Stimulated activated CD8-positive, alpha-beta memory T cell treated with anti-CD3 and anti-CD28 coated beads, Interleukin-4, amount 100 ng/mL, for 1 hour (primary cell): ENCODE measurements at places on chromosomes 5 and 9.

- no peak for DNase-seq
These were observed 33.8 kb downstream of the SVEP1 start for GRCh38 chr9:110545705-110546104.

DNA sequence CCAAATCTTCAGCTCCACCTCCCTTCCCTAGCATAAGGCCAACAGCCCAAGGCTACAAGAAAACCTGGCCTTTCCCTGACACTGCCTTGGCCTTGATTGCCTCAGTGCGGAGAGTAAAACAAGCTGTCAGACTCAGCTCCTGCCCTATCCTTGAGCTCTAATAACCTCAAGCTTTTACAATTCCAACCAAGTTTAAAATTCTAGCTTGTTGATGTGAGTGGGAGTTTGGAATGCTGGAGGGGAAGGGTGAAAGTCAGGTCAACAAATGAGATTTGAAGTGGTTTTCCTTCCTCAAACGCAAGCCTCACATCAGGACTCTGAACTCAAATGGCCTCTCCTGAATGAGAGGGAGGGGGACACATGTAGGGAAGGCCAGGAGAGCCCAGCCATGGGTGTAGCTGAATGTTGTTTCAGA is 197.0 kb upstream of the VLDLR start:
- DNase-seq: no peak

- no peak for DNase-seq
These were observed 126.1 kb downstream of the GAS1 start for GRCh38 chr9:86821006-86821845.

GRCh38 chr5:72138943-72139521 is 31.8 kb downstream of the MAP1B start:
- DNase-seq: no peak

GRCh38 chr9:117247266-117247665 is 167.6 kb downstream of the ASTN2 start:
- DNase-seq: no peak

DNA sequence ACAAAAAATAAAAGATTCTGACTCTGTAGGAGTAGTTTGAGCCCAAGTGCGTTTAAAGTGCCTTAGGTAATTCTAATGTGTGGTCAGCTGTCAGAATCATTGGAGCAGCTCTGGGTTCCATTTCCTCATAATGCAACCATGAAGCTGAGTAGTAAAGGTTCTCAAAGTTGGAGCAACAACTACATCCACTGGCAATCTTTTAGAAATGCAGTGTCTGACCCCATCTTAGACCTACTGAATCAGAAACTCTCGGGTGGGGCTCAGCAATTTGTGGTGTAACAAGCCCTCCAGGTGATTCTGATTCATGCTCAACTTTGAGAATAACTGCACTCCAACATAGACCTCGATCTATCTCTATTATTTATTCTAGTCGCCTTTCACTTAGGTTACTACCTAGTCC is 7.6 kb upstream of the ALDH1A1 start:
- no peak for DNase-seq

DNA sequence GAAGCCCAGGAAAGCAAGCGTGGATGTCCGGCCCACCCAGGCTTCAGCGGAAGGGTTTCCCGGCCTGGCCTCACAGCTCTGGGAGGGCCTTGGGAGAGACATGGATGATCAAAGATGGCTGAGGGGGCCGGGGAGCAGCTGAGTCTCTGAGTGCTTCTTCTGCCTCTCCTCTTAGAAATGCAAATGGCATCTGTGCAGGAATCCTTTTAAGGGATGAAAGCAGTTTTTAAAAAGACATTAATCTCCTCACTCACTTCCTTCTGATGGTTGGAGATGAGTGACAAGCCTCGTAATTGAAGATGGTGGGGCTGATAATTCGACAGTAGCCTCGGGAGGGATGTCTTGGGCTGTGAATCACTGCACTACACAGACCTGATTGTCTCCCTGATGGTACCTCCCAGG is 24.3 kb upstream of the PITX1 start:
- no peak for DNase-seq

DNA sequence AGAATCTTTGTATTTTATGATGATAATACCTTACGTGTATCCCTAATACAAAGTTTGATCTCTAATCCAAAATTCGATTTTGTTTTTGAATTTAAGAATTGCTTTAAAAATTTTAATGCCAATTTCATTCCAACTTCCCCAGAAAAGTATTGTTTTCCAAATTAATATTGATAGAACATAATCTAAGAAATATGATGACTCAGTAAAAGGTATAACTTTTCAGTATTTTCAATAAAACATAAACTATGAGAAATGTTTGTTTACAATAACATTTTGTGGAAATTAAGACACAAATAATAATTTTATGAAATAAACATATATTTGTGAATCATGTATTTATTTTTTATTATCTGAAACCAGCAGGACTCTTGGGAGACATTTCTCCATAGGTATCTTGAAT is 931.6 kb downstream of the EFNA5 start:
- no peak for DNase-seq

- DNase-seq: no peak
These were observed 36.9 kb downstream of the FAM78A start for GRCh38 chr9:131239161-131239975.

GRCh38 chr5:6485441-6485840 is 36.8 kb downstream of the UBE2QL1 start:
- no peak for DNase-seq

- DNase-seq: no peak
These were observed 95.1 kb downstream of the TTC39B start for GRCh38 chr9:15211815-15212495.

- no peak for DNase-seq
These were observed 449 bp upstream of the PCSK5 start for GRCh38 chr9:75889977-75890471.

GRCh38 chr9:14882090-14882489 is 28.1 kb downstream of the FREM1 start:
- no peak for DNase-seq

- no peak for DNase-seq
These were observed 19.8 kb downstream of the IL7R start for GRCh38 chr5:35876454-35876853.

GRCh38 chr5:41270423-41271251 is 57.3 kb upstream of the C6 start:
- no peak for DNase-seq

- DNase-seq: peak; percentile 30
These were observed at the start of gene ABL1 for GRCh38 chr9:130834371-130835336. Gene ABL1, plus strand, starts transcription at chr9:130835254. Its CDS starts 193 bp downstream, at chr9:130835447.

DNA sequence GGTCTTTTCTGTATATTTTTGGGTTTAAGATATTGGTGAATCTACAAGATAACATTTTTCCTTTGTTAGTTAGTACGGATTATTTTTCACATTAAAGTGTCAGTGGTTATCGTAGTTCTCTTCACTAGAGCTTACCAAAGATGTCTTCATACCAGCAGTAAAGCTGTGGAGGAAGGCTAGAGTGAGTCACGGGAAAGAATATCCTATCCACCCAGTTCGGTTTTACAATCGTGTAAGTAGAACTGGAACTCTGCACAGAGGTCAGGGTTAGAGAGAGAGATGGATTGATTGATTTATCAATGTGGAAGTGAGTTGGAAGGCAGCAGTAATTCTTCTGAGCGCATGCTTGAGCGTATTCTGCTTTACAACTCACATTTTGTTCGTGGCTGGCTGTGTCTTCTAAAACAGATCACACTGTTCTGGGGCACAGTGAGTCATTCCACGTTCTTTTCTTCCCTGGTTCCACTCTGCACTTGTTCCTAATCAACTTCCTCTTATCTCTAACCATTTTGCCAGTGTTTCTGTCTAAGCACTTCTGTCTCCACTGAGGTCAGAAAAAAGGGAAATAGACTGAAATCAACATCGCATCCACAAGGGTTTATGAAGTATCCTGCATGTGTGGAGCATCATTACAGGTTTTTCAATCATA is 86.5 kb upstream of the ARRDC3 start:
- no peak for DNase-seq

GRCh38 chr9:32716425-32716824 is 66.9 kb upstream of the TMEM215 start:
- no peak for DNase-seq

DNA sequence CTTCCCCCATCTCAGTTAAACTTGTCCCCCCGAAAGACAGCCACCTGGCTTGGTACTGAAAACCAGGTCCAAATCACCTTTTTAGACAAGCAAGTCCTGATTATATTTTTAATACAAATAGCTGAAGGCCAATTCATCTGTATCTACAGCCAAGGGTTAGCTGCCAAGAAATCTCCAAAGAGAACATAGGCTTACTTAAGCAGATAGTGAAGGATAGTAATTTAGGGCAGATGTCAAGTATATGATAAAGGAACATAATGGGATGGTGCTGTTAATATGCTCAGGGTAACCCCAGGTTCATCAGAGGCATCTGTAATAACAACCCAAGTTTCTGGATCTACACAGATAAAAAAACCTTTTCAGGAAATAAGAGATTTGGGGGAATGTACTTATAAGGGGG is 133.0 kb downstream of the EBF1 start:
- no peak for DNase-seq

GRCh38 chr9:35962126-35962906 is 4.4 kb upstream of the OR2S2 start:
- no peak for DNase-seq

- no peak for DNase-seq
These were observed 118.0 kb upstream of the PHYKPL start for GRCh38 chr5:178350361-178351220.

GRCh38 chr9:129458155-129458661 is 162.7 kb downstream of the C9orf50 start:
- DNase-seq: peak; percentile 29

DNA sequence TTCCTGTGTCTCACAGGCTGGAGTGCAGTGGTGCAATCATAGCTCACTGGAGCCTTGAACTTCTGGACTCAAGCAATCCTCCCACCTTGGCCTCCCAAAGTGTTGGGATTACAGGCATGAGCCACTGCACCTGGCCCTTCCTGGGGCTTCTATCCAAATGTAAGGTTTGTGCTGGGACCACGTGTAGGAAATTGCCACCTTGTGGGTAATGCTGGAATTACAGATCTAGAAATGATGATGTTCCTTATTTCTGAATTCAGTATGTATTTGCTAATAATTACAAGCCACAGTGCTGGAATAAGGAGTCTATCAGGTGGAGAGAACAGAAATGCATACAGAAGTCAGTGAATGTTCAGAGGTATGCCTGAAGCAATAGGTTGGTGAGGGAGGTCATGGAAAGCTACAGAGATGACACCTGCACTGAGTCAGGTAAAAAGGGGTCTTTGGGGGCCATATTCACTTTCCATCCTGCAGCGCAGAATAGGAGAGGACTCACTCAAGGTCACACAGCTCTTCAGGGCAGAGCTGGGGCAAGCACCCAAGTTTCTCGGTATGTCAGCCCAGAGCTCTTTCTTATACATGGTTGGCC is 8.8 kb upstream of the IGFBPL1 start:
- no peak for DNase-seq

- no peak for DNase-seq
These were observed 8.4 kb downstream of the GFI1B start for GRCh38 chr9:132986640-132987620.

DNA sequence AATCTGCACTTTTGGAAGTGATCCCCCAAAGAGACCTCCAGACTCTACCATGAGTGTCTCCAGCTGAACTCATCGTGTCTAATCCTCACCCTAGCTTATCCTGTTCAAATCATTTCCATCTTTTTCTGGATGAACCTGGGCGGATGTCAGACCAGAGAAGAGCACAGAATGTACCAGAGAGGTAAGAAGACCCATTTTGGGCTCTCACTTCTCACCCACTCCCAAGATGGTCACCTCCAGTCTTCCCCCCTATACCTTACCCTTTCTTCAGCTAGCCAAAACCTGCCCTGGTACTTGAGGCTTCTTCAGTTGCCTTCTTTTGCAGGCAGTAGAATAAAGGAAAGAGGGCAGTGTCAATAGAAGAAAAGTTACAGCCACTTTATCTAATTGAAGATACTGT is 27.9 kb upstream of the ANXA2R start:
- DNase-seq: no peak

DNA sequence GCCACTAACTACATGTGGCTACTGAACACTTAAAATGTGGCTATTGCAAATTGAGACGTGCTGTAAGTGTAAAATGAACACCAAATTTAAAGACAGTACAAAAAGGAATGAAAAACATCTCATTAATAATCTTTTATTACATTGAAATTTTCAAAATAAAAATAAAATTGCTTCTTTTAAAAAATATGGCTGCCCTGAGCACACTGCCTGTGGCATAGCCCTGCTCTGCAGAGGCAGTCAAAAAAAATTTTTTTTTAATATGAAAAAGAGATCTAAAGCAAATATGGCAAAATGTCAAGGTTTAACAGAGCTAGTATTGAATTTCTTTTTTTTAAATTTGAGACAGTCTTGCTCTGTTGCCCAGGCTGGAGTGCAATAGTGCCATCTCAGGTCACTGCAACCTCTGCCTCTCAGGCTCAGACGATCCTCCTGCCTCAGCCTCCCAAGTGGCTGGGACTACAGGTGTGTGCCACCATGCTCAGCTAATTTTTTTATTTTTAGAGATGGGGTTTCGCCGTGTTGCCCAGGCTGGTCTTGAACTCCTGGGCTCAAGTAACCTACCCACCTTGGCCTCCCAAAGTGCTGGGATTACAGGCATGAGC is 25.6 kb downstream of the CARNMT1 start:
- no peak for DNase-seq

- no peak for DNase-seq
These were observed 106.0 kb downstream of the FRMD3 start for GRCh38 chr9:83432104-83432627.

DNA sequence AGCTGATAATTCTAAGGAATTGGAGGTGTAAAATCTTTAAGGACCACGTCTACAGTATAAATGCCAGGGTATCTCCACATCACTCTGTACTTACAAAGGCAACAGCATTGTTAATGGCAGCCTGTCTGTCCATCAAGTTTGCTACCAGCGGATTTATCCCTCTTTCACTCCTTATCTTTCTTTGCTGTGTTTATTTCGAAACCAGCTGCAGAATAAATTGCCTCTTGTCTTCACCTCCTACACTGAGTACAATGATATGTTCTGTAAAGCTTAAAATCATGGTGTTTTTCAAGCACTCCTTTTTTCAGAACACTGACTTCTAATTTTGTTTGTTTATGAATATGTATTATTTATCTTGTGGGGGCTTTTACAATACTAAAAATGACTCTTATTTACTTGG is 1088.1 kb downstream of the NR2F1-AS1 start:
- DNase-seq: no peak

GRCh38 chr5:72246954-72247442 is 73.0 kb downstream of the MRPS27 start:
- no peak for DNase-seq
